ENCODE measurements at places on chromosomes 11 and 22.

DNA sequence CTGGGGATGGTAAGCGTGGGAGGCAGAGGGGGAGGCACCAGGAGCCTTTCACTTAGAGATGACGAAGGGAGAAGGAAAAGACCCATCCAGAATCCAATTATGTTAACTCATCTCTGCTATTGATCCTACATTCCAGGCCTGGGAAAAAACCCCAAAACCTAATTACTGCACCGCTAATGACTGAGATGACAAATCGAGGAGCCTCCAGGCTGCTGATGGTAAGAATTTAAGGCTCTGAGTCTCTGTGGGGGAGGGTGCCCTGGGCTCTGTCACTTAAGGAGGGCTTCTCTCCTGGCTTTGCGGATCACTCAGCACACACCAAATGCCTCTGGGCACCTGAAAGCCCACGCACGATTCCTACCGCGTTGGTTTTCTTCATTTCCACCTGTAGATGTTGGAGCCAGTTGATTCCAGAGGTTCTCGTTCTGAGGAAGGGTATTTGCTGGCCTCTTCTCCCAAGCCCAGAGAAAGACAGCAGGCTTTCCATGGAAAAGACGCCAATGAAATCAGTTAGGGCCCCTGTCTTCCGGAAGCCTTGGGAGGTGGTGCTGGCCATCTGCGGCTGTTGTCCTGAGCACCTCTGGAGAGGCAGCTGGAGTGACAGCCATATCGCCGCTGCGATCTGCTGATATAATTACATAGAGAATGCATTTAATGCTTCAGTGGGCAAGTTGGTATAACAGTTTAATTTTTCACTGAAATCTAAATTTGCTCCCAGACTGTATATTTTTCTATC is 751.2 kb downstream of the BRD1 start:
- DNase-seq: no peak

DNA sequence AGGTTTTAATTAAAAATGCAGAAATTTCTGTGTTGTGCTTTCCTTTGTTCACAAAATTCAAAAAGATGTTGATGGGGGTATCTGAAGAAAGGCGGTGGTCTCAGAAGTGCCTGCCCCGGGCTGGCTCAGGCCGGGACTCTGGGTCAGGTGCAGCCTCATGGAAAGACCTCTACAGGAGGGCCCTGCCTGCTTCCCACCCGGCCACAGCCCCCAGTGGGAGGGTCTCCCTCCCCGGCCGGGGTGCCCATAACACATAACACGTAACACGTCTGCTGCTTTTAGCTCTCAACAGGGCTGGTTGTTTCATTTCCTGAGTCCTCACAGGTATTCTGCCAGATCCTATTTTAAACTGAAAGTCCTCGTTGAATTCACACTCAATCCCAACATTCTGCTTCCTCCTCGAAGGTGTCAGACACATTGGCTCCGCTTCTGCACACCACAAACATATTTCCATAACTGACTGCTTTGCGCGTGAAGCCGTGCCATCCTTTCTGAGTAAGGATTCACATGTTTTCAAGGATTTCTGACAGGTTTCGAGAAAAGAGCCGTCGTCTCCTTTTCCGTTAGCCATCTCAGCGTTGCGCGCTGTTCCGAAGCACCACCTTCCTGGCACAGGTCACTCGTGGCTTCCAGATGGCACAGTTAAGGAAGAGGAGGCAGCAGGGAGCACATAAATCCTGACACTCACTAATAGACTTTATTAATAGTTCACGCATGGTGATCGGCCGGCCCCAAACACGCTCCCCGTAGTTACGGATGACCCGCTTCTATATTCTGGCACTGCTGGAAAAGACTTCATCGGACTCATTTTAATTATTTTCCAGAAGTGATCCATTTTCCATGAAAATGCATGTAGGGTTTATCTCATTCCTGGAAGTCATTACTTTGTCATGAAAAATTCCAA is 569.3 kb downstream of the BRD1 start:
- DNase-seq: peak; percentile 41

- no peak for DNase-seq
Observed at GRCh38 chr11:130370845-130371590, 56.3 kb upstream of the ZBTB44 start.

DNA sequence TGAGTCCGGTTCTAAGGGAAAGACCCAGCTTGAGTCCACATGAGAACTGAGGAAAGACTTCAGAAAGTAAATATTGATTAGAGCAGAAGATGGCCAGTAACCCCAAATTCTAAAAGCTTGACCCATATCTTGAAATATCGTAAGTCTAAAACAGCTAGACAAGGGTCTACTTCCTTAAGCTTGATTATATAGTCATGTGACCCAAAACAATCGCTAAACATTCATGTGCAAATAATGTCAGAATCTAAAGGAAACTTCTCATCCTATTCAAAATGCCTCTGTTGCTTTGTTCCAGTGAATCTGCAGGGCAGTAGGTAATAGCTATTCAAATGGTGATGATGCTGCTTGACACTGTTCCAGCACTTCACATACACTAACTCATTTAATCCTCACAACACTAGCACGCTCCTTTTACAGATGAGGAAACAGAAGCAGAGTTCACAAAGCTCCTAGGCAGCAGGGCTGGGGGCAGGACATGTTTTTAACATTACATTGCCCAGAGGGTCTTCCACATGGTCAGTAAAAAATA is 52.6 kb downstream of the TCF20 start:
- no peak for DNase-seq

DNA sequence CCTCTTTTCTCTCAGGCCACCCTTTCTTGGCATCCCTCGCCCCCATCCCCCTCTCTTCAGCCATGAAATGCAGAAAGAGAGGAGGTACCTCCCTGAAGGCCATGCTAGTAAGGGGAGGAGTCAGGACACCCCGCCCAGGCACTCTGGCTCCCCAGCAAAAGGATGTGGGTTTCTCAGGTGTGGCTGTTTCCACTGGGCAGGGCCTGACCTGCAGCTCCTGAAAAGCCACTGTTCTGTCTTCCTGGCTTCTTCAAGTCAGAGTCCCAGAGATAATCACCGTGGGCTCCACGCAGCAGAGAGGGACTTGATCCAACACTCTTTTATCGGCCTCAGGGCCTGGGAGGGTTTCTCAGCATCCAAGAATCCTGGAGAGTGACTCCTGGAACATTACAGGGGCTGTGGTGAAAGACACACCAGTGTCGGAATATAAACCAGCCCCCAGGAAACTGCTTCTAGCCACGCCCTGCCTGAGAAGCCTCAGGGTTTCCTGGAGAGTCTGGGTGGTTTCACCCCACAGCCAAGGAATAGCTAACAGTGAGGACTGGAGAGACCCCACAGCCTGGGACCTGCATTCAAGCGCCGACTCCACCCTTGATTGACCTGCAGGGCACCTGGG is 45.7 kb upstream of the TSPAN18 start:
- DNase-seq: no peak
